Mononuclear cell (primary cell): ENCODE measurements at places on chromosomes 5 and 9. TPM values are rescaled to one million over a fixed set of nuclear protein-coding genes. Genes with fewer than 3 reads are reported as not detected.

The AQP7 gene
- total RNA-seq, result 0.21 TPM

The CCDC171 gene
- 1.3 TPM for total RNA-seq

The TMEM215 gene
- not detected for total RNA-seq

The PCDHGB6 gene
- total RNA-seq, result 0.63 TPM

The ITGA2 gene
- 0.73 TPM for total RNA-seq

The ELAVL2 gene
- not detected for total RNA-seq

The DIMT1 gene
- total RNA-seq, result 16.0 TPM

The CA9 gene
- total RNA-seq, result not detected

The CAMLG gene
- 41.0 TPM for total RNA-seq

The DOK3 gene
- total RNA-seq, result 38.6 TPM

The LCN10 gene
- not detected for total RNA-seq

The FOXD4L3 gene
- not detected for total RNA-seq

The LRRC19 gene
- not detected for total RNA-seq

The EXD3 gene
- 6.1 TPM for total RNA-seq

The CCL21 gene
- total RNA-seq, result not detected

The AFAP1L1 gene
- under 0.01 TPM for total RNA-seq

The C9orf43 gene
- total RNA-seq, result 0.21 TPM

The HEMGN gene
- 8.6 TPM for total RNA-seq

The SPTLC1 gene
- total RNA-seq, result 44.0 TPM
